Stimulated activated CD4-positive, alpha-beta T cell treated with anti-CD3 and anti-CD28 coated beads, TNF-alpha, amount 100 ng/mL, for 1 hour (primary cell): ENCODE measurements at places on chromosomes 7 and 10.

DNA sequence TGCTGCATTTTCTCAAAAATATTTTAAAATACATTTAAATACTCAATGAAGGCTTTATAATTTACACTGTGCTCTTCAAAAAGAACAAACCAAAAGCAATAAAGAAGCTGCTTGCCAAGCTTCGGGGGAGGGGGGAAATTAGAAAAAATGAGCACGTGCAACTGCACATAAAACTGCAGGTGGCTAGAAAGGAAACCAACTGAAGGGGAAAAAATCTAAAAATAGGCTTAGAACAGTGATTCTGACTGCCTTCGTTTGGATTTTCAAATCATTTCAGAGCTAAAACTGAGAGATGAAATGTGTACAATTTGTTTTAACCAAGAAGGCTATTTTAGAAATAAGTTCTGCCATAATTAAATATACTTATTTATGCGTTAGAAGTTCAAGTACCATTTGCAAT lies 61.4 kb downstream of the ABI1 start:
- no peak for DNase-seq

DNA sequence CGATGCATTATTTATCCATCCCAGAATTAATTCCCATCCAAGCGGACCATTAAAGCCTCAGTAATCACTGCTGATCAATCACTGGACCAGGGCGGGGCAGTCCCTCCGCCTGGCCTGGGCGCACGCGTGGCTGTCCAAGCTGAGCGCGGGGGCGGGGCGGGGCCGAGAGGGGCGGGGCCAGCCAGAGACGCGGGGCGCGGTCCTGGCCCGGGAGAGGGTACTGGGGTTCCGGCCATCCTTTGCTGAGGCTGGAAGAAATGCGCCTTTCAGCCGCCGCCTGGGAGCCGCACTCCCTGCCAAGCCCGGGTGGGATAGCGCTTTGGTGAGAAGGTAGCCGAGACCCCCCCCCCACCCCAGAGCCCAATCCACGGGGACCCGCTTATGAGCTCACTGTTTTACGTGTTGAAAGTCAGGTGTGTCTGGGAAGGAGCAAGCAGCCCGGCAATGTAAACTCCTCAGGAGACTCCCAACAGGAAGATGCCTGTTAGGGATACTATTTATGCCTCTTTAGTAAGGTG lies at the start of gene ARHGAP22:
ARHGAP22 (minus strand) TSS at position 83 of the 518 bp plus-strand sequence. CDS start 277 bp downstream, outside the sequence.
- DNase-seq = no peak

DNA sequence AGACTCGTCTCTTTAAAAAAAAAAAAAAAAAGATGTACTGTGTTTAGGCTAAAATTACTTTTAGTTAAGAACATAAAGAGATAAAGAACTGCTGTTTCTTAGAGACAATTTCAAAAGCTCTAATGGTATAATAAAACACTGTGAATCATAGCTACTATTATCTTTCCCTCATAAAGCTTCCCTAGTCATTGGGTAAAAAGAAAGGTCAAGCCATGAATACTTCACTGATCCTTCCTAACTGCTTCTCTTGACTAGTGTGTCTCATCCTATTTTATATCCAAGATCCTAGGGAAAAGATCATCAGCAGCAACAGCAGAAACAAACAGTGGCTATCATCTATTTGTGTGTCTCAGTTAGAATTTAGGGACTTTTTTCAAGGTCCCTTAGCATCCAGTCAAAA lies 10.5 kb downstream of the YME1L1 start:
- DNase-seq = no peak

GRCh38 chr7:1045069-1046063 lies 1.0 kb downstream of the GPR146 start:
- no peak for DNase-seq
